ENCODE measurements at places on chromosomes 16 and 17. TPM values are rescaled to one million over a fixed set of nuclear protein-coding genes. Genes with fewer than 3 reads are reported as not detected.

GRCh38 chr17:81391936-81392908 is 3.0 kb upstream of the BAHCC1 start:
- no peaks in the 10 kb centered on the region for H3K27me3 ChIP-seq
- H3K4me1 ChIP-seq: peaks cover 22% of the 10 kb centered on the region
- peak overlapping the region; percentile 47 for H3K4me3 ChIP-seq

DNA sequence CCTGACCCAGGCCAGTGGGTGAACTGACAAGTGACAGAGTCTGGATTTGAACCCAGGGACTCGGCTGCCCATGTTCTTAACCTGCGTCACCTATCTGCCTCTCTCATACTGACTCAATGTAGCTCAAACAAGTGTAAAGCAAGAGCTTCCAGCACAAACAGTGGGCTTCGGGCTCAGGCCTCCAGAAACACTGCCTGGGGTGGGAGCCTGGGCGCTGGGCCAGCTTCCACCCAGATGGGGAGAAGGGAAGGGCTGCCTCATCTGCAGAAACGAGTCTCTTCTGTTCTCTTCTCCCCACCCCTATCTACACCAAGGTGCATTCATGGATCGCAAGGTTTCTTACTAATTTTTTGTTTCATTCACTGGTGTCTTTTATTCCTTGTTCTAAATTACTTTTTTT is 1.3 kb downstream of the CDRT4 start:
- no peak for DNase-seq
- H3K36me3 ChIP-seq: no peaks in the 10 kb centered on the region
- no peak overlapping the region for H3K4me3 ChIP-seq
- H3K4me1 ChIP-seq: peaks cover 16% of the 10 kb centered on the region

GRCh38 chr16:49531931-49532840 is 158.6 kb downstream of the C16orf78 start:
- peaks cover 5% of the 10 kb centered on the region for H3K27me3 ChIP-seq
- DNase-seq: no peak
- H3K27ac ChIP-seq: no peak overlapping the region
- no peak overlapping the region for H3K4me3 ChIP-seq
- H3K36me3 ChIP-seq: no peaks in the 10 kb centered on the region

HBA1 gene
- total RNA-seq: not detected

GRB7 gene
- total RNA-seq: 0.18 TPM

DNA sequence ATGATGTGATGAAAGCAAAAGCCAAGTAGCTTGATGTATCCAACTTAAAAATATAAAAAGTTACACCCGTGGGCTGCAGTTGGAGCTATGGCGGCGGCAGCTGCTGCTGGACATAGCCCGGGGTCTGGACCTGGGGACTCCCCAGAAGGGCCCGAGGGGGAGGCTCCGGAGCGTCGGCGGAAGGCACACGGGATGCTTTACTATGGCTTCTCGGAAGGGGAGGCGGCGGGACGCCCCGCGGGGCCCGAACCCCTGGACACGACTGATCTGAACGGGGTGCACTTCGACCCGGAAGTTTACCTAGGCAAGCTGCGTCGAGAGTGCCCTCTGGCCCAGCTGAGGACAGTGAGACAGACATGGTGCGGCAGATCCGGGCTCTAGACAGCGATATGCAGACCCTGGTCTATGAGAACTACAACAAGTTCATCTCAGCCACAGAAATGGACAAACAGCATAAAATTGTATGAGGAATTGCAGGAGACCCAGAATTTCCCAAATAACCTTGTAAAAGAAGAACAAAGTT is 109.5 kb upstream of the EEF2KMT start:
- H3K36me3 ChIP-seq: no peaks in the 10 kb centered on the region
- DNase-seq: no peak
- no peaks in the 10 kb centered on the region for H3K4me1 ChIP-seq
- H3K4me3 ChIP-seq: no peak overlapping the region

DNA sequence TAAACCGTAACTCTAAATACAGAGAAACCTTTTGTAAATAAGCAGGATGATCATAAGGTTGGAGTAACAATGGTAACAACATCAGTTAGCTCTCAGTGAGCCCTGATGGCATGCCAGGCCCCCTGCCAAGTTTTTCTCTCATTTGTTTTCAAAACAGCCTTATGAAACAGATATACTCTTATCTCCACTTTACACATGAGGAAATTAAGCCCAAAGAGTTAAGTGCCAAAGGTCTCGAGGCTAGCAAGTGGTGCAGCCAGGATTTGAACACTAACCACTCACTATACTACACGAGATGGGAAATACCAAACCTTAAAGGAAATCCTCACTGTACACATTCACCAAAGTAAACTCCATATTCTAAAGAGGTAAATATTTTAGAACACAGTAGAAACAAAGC is 15.0 kb downstream of the USP31 start:
- H3K4me3 ChIP-seq: no peak overlapping the region
- H3K27me3 ChIP-seq: no peaks in the 10 kb centered on the region
- DNase-seq: no peak
- no peak overlapping the region for H3K27ac ChIP-seq
- peaks cover 13% of the 10 kb centered on the region for H3K4me1 ChIP-seq

GRCh38 chr17:2002767-2003329 is 22.3 kb downstream of the RTN4RL1 start:
- H3K36me3 ChIP-seq: no peaks in the 10 kb centered on the region
- H3K4me3 ChIP-seq: no peak overlapping the region
- peaks cover 4% of the 10 kb centered on the region for H3K27me3 ChIP-seq
- H3K27ac ChIP-seq: no peak overlapping the region
- DNase-seq: no peak

ALDH3A1 gene
- not detected for total RNA-seq

SLC13A2 gene
- not detected for total RNA-seq

- H3K27me3 ChIP-seq: peaks cover 2% of the 10 kb centered on the region
- no peak for DNase-seq
- no peaks in the 10 kb centered on the region for H3K4me1 ChIP-seq
- no peak overlapping the region for H3K4me3 ChIP-seq
- no peaks in the 10 kb centered on the region for H3K36me3 ChIP-seq
Observed at GRCh38 chr16:14069818-14070217, 1.3 kb upstream of the MRTFB start.

DNA sequence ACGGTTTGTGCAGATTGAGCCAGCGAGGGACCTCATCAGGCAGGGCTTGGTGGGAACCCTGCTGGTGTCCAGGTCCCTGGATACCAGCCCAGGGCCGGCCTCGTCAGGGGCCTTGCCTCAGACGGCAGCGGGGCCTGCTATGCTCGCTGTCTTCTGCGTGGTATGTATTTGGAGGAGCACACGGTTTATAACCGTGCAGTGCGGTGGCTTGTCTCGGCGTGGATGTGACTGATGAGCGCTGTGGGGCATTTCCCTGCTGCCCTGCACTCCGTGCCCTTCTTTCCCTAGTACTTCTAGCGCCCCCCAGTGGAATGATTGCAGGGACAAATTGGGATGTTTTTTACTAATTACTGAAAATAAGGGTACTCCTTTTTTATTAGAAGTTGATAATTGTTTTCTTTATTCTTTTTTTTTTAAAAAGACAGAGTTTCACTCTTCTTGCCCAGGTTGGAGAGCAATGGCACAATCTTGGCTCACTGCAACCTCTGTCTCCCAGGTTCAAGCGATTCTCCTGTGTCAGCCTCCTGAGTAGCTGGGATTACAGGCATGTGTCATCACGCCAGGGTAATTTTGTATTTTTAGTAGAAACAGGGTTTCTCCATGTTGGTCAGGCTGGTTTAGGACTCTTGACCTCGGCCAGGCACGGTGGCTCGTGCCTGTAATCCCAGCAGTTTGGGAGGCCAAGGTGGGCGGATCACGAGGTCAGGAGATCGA is 15.3 kb downstream of the TBCD start:
- H3K4me3 ChIP-seq: no peak overlapping the region
- no peak overlapping the region for H3K27ac ChIP-seq
- H3K27me3 ChIP-seq: no peaks in the 10 kb centered on the region
- H3K36me3 ChIP-seq: peaks cover 25% of the 10 kb centered on the region

DNA sequence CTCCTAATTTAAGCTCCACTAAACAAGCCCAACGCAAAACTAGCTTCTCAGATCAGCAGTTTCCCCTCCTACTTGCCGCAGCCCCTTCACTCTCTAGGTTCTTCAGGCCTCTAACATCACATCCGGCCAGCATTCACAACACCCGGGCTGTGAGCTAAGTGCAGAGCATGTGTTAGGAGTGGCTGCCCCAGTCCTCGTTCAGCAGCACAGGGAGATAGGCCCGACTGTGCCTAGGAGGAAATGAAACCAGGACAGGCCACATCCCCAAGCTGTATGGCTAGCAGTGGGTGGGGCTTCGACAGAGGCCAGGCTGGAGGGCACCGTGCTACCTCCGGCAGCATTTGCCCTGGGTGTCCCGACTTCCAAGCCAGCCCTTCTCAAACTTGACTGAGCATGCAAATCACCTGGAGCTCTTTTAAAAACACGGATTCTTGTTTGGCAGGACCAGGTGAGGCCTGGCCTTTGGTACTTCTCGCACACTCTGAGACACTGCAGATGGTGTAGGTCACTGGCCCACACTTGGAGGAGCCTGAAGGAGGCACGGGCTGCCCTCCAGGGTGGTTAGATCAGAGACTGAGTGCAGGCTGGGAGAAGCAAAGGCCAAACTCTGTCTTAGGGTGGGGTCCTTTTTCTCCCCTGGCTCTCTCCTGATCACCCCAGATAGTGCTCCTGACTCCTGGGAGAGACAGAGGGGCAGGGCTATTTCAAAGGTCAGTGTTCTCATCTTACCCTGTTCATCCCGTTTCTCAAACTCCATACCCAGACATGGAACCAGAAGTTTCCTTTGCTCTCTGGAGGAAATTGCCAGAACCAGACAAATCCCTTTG is 202.0 kb downstream of the C16orf78 start:
- no peak overlapping the region for H3K4me3 ChIP-seq
- no peaks in the 10 kb centered on the region for H3K36me3 ChIP-seq
- H3K27ac ChIP-seq: no peak overlapping the region
- H3K27me3 ChIP-seq: peaks cover 10% of the 10 kb centered on the region
- no peaks in the 10 kb centered on the region for H3K4me1 ChIP-seq
- DNase-seq: no peak

GRCh38 chr17:37791447-37792399 is 46.9 kb upstream of the HNF1B start:
- DNase-seq: peak; percentile 51
- no peak overlapping the region for H3K4me3 ChIP-seq
- no peaks in the 10 kb centered on the region for H3K36me3 ChIP-seq
- H3K27me3 ChIP-seq: no peaks in the 10 kb centered on the region

GRCh38 chr16:72854267-72854959 is 193.5 kb downstream of the ZFHX3 start:
- H3K4me3 ChIP-seq: no peak overlapping the region
- H3K4me1 ChIP-seq: peaks cover 19% of the 10 kb centered on the region
- DNase-seq: no peak
- no peaks in the 10 kb centered on the region for H3K36me3 ChIP-seq
- no peak overlapping the region for H3K27ac ChIP-seq
- no peaks in the 10 kb centered on the region for H3K27me3 ChIP-seq

GLTPD2 gene
- not detected for total RNA-seq

- no peaks in the 10 kb centered on the region for H3K36me3 ChIP-seq
- H3K4me1 ChIP-seq: peaks cover 8% of the 10 kb centered on the region
- DNase-seq: no peak
- H3K4me3 ChIP-seq: no peak overlapping the region
- H3K27ac ChIP-seq: no peak overlapping the region
- no peaks in the 10 kb centered on the region for H3K27me3 ChIP-seq
Observed at GRCh38 chr16:82758406-82758805, 131.6 kb downstream of the CDH13 start.

GRCh38 chr16:24685539-24686432 is 43.7 kb upstream of the TNRC6A start:
- H3K27me3 ChIP-seq: no peaks in the 10 kb centered on the region
- no peaks in the 10 kb centered on the region for H3K36me3 ChIP-seq
- peaks cover 13% of the 10 kb centered on the region for H3K4me1 ChIP-seq

DNA sequence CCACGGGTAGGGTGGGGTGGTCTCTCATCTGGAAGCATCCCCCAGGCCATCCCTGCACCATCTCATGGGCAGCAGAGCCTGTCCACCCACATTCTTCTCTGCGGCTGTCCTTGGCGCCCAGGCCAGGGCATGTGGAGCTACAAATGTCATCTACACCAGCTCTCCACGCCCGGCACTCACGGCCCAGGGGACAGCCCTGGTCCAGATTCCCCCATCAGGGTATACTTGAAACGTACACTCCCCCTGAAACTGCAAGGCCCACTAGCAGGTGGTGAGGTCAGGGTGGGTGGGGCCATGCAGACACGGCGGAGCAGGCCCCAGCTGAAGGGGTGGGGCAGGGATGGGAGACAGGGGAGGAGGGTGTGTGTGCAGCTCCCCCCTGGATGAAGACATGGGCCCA is 3.2 kb upstream of the SOX8 start:
- H3K27ac ChIP-seq: no peak overlapping the region
- H3K27me3 ChIP-seq: peaks cover 88% of the 10 kb centered on the region
- no peak overlapping the region for H3K4me3 ChIP-seq
- DNase-seq: no peak

- peak; percentile 94 for DNase-seq
- H3K4me1 ChIP-seq: peaks cover 16% of the 10 kb centered on the region
- no peaks in the 10 kb centered on the region for H3K27me3 ChIP-seq
- no peak overlapping the region for H3K27ac ChIP-seq
- no peaks in the 10 kb centered on the region for H3K36me3 ChIP-seq
Observed at GRCh38 chr16:73176577-73177013, 128.7 kb upstream of the ZFHX3 start.

GRCh38 chr17:47978324-47978723 is 7.4 kb downstream of the CDK5RAP3 start:
- peaks cover 67% of the 10 kb centered on the region for H3K36me3 ChIP-seq
- no peak overlapping the region for H3K4me3 ChIP-seq
- H3K4me1 ChIP-seq: no peaks in the 10 kb centered on the region
- H3K27me3 ChIP-seq: no peaks in the 10 kb centered on the region
- peak; percentile 54 for DNase-seq
- H3K27ac ChIP-seq: no peak overlapping the region

NDRG4 gene
- total RNA-seq: 10.9 TPM

GRCh38 chr16:89545831-89546574 is 14.5 kb upstream of the RPL13 start:
- no peak for DNase-seq
- H3K36me3 ChIP-seq: peaks cover 61% of the 10 kb centered on the region
- H3K4me1 ChIP-seq: no peaks in the 10 kb centered on the region
- H3K27ac ChIP-seq: no peak overlapping the region
- no peak overlapping the region for H3K4me3 ChIP-seq

ZNHIT3 gene
- 27.8 TPM for total RNA-seq

GRCh38 chr17:3966720-3967363 is 2.6 kb upstream of the ATP2A3 start:
- H3K36me3 ChIP-seq: no peaks in the 10 kb centered on the region
- DNase-seq: no peak
- H3K27ac ChIP-seq: no peak overlapping the region
- peaks cover 5% of the 10 kb centered on the region for H3K4me1 ChIP-seq

DNA sequence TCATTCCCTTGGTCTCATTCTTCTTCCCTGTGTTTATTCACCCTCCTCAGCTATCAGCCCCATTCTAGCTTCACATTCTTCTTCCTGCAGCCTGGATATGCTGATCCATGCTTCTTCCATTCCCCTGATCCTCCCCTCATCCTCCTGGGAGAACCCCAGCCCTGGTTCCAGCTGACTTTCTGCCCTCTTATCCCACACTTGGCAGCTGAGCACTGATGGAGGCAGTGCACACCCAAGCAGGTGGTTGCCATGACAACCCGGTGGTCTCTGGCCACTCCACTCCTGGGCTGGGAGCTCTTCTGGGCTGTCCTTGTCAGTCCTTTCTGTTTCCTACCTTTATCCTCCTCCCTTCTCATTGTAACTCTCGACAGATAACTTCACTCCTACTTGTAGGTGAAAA is 16.7 kb upstream of the TUBG2 start:
- no peaks in the 10 kb centered on the region for H3K36me3 ChIP-seq
- peaks cover 46% of the 10 kb centered on the region for H3K27me3 ChIP-seq
- no peak overlapping the region for H3K27ac ChIP-seq
- H3K4me1 ChIP-seq: no peaks in the 10 kb centered on the region
- no peak for DNase-seq
- no peak overlapping the region for H3K4me3 ChIP-seq

- H3K27ac ChIP-seq: peak overlapping the region; percentile 64
- H3K4me3 ChIP-seq: no peak overlapping the region
- H3K27me3 ChIP-seq: no peaks in the 10 kb centered on the region
Observed at GRCh38 chr17:56297184-56297583, 143.9 kb downstream of the ANKFN1 start.
